Effector memory CD8-positive, alpha-beta T cell (primary cell): ENCODE measurements at places on chromosomes 1 and 21.

GRCh38 chr1:154324241-154324640, 1.1 kb upstream of the ATP8B2 start:
- DNase-seq: no peak

DNA sequence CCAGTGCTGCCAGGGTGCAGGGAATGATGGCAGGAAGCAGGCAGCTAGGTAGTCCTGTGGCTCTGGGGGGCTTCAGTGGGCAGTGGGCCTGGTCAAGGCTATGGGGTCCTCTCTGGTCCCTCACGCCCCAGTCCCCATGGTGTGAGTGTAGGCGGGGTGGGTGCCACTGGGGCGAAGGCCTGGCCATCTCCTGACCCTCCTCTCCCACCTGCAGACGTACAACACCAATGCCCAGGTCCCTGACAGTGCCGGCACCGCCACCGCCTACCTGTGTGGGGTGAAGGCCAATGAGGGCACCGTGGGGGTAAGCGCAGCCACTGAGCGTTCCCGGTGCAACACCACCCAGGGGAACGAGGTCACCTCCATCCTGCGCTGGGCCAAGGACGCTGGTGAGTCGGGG, 53.7 kb downstream of the ALPL start:
- no peak for DNase-seq

DNA sequence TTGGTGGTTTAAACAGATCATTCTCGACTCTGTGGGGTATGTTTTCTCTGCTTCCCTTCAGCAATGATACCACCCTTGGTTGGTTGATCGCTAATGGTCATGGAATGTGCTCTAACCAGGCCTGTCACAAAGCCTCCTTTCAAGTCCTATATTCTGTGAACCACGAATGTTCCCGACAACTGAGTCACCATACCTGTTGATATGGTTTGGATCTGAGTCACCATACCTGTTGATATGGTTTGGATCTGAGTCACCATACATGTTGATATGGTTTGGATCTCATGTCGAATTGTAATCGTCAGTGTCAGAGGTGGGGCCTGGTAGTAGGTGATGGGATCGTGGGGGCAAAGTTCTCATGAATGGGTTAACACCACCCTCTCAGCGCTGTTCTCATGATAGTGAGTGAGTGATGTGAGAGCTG, 10.2 kb upstream of the CAMK2N1 start:
- DNase-seq: no peak

DNA sequence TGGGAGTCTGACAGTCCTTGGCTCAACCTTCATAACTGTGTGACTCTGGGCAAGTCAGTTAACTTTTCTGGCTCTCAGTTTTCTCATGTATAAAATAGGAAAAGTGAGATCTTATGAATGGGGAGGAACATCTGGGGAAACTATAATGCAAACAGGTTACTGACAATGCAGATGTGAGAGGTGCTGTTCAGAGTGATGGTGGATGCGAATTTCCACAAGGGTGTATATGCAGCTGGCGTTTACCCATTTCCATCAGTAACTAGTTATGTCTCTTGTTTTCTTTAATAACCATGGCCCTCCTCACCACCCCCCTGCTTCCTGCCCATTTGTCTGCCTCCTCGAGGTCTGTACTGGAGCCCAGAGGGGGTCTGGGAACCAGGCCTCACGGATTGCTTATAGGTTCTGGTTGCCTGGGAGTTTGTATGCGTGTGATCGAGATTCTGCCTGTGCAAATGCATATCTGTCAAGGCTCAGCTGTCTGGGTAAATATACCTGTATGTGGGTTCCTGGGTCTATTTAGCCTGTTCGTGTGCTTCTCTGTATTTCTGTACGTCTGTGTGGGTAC, 44.4 kb downstream of the AHDC1 start:
- no peak for DNase-seq

- DNase-seq: no peak
These were observed 82.3 kb downstream of the HMCN1 start for GRCh38 chr1:185816460-185816859.

DNA sequence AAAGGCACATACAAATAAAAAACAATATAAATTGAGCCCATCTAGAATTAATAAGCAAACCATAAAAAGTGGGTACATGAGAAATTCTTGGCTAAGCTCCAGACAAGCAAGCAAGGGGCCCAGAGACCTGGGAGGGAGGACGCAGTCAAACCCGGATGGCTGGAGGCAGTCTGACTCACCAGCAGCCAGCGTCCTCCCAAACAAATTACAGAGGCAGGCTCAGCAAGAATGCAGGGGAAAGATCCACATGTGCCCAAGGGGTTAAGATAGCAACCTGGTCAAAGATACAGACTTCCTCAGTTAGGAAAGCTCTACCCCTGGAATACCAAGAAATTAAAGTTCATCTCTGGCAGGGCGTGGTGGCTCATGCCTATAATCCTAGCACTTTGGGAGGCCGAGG, 7.4 kb upstream of the TIAM1 start:
- no peak for DNase-seq

- DNase-seq: no peak
These were observed 65.5 kb downstream of the EPHB2 start for GRCh38 chr1:22776035-22776613.

DNA sequence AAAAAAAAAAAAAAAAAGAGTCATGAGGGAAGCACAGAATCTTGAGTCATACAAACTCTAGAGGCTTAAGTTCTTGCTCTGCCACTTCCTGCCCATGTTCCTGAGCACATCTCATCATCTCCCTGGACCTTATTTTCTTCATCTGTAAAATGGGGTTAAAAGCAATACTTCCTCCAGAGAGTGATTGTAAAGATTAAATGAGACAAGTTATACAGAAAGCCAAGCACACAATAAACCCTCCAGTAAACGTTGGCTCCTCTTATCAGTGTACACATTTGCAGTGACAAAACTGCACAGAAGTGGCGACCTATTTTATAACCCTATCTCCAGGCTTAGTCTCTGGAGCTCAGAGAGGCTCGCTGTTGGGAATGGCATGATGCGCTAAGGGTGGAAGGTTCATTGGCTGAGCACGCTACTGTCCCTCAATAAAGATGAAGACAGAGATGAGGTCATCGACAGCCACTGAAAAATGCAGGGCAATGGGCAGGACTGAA, 82.1 kb downstream of the RRAGC start:
- DNase-seq: no peak

GRCh38 chr1:151585622-151586021, 26.2 kb upstream of the SNX27 start:
- DNase-seq: no peak
